AG09319 (cell line): ENCODE measurements at places on chromosomes 13 and 19.
A peak's percentile ranks its signal among the peaks of the same experiment; 100 is the strongest.

- DNase-seq: no peak
These were observed 172.0 kb downstream of the DLEU7 start for GRCh38 chr13:50671497-50671850.

GRCh38 chr13:112113851-112114250, 46.9 kb downstream of the SOX1 start:
- DNase-seq: no peak

DNA sequence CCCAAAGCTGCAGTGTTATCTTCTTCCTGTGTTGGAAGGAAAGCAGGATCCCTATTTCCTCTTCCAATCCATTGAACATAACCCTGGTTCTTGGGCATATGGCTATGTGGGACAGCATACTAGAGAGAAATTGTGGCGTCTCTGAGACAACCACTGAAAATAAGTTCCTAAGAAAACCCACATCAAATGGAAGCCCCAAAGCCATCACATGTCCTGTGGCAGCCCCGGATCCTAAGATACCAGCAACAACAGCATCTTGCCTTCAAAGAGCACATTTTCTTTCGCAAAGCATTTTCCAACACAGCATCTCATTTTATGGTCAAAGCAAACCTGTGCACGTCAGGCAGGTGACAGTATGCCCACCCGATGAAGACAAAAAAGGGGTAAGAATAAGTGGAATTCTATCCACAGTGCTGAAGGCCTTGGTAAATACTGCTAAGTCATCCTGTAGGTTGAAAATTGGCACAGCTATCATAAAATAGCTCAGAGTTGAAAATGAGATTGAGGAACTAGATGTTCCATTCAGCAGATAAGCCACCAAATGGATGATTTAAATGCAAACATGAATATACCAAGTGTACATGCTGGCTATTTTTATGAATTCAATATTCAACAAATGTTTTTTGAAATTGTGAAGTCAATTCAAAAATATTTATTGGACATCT, 232.2 kb downstream of the DLEU7 start:
- DNase-seq: no peak

- DNase-seq: no peak
These were observed 1.6 kb downstream of the HPN start for GRCh38 chr19:35042954-35043604.

DNA sequence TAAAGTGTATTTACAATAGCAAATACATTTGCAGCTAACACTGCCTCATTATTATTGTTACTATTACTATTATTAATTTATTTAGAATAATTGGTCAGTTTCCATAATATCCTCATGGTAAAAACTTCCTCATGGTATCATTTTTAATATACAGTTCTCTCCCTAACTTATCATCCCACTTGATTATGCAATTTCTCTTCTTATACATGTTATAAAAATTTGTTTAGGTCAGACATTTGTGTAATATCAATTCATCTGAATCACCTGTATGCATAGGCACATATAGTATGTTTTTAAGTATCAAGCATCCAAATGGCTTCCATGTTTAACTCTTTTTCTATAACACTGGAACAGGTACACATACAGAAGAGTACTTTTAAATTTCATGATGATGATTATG, 210.8 kb upstream of the STARD13 start:
- no peak for DNase-seq

GRCh38 chr13:27476943-27477703, 26.8 kb upstream of the MTIF3 start:
- DNase-seq: peak; percentile 3

- no peak for DNase-seq
These were observed 5.0 kb downstream of the GFY start for GRCh38 chr19:49430172-49430677.

DNA sequence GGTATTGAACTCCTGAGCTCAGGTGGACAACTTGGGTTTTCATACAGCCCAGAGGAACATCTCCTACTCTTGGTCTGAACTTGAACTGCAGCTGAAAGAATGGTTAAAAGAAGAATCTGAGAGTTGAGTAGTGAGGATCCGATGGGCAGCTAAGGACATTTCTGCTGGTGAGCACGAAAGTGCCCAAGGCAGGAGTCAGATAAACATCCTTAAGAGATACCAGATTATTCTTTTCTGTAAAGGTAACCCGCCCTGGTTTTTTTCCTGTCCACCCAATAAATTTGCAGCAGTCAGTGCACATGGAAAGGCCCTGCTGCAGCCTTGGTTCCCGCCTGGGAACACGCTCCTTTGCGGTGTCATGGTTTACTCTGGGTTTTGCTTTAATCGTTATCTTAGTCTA, 78.4 kb upstream of the ARHGEF7 start:
- no peak for DNase-seq

- no peak for DNase-seq
These were observed 102.8 kb downstream of the PCDH17 start for GRCh38 chr13:57734306-57734705.

GRCh38 chr19:18477042-18477779, 39.3 kb upstream of the ISYNA1 start:
- no peak for DNase-seq

DNA sequence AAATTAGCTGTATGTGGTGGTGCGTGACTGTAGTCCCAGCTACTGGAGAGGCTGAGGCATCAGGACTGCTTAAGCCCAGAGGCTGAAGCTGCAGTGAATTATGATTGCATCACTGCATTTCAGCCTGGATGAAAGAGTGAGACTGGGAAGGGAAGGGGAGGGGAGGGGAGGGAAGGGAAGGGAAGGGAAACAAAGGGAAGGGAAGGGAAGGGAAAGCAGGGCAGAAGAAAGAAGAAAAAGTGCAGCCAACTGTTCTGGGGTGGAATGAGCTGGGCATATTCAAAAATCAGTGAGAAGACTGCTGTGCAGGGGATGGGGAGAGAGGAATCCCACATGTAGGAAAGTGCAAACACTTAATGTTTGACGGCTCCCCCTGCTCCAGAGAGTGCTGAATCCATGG, 905.5 kb downstream of the UQCRFS1 start:
- peak; percentile 45 for DNase-seq

GRCh38 chr19:53871454-53871853, 3.8 kb downstream of the MYADM start:
- no peak for DNase-seq

GRCh38 chr13:88294368-88294767, 623.2 kb downstream of the SLITRK5 start:
- DNase-seq: no peak
